ENCODE measurements at places on chromosomes 13 and 19.

DNA sequence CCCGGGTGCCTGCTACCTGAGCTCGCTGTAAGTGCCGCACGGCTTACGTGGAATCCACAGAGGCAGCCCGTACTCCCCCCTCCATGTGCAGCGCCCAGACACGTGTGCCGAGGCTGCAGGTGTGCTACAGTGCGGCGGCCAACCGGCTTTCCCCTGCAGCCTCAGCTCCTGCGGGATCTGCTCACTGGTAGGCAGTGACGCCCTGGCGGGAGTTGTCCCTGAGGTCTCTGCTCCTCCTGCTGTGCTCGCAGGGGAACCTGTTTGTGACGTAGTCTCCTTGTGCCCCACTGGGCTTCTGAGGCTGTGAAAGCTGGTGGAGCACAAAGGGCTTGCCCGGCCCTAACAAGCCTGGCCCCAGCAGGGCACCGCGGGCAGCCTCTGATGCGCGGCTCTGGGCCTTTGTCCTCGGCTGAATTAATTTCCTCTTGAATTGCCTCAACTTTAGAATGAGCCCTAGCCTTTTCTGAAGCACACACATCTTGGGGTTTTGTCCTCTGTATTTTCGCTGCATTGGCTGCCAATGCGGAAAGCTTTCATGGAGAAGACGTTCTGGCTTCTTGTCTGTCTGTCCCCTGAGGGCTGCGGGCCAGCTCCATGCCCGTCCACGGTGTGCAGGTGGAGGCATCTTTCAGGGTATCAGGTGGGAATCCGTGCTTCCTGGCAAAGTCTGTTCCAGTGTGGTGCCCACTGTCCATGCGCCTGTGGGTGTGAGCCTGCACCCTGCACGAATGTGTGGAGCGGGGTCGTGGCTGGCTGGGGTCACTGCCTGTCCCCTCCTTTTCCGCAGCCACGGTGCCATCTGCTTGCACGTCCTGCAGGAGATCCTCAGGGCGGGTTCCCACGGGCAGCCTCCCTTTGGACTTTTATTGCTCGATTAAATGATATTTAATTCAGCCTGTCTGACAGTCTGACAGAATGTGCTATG is 77.3 kb upstream of the MCF2L start:
- no peaks in the 10 kb centered on the region for H3K36me3 ChIP-seq
- no peak overlapping the region for H3K4me3 ChIP-seq
- DNase-seq: no peak
- H3K27me3 ChIP-seq: peaks cover 28% of the 10 kb centered on the region

DNA sequence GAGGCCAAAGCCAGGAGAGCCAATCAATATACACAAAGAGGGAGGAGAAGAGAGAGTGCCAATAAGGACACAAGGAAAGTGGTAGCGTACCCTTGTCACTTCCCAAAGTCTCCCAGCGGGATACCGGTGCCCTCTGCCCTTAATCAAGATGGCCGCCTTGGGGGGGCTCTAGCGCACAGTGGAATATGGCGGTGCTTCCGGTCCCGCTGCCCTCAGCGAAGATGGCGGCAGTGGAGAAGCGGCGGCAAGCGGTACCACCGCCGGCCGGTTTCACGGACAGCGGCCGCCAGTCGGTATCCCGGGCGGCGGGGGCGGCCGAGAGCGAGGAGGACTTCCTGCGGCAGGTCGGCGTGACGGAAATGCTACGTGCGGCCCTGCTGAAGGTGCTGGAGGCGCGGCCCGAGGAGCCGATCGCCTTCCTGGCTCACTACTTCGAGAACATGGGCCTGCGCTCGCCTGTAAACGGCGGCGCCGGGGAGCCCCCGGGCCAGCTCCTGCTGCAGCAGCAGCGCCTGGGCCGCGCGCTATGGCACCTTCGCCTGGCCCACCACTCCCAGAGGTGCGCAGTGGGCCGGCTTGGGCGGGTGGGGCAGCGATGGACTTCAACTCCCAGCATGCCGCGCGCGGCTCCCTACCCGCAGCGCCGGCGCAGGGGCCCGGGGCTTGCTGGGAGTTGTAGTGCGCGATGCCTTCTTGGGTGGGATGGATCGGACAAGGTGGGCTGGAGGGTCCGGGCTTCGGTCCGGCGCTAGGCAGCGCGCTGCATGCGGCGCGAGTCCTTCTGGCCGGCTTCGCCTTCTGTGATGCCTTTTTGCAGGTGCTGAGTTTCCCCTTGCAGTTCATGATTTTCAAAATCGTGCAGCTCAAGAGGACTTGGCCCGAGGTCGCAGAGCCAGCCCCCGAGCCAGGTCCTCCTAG is at the start of gene TPGS1:
TPGS1 (plus strand) TSS at position 212 of the 918 bp plus-strand sequence; CDS start at position 222, 10 bp downstream.
- peak; percentile 91 for DNase-seq
- H3K36me3 ChIP-seq: peaks cover 19% of the 10 kb centered on the region
- peak within 1 kb of the TSS; percentile 100 for H3K27ac ChIP-seq
- peak within 1 kb of the TSS; percentile 94 for H3K4me3 ChIP-seq
- no peaks in the 10 kb centered on the region for H3K27me3 ChIP-seq

DNA sequence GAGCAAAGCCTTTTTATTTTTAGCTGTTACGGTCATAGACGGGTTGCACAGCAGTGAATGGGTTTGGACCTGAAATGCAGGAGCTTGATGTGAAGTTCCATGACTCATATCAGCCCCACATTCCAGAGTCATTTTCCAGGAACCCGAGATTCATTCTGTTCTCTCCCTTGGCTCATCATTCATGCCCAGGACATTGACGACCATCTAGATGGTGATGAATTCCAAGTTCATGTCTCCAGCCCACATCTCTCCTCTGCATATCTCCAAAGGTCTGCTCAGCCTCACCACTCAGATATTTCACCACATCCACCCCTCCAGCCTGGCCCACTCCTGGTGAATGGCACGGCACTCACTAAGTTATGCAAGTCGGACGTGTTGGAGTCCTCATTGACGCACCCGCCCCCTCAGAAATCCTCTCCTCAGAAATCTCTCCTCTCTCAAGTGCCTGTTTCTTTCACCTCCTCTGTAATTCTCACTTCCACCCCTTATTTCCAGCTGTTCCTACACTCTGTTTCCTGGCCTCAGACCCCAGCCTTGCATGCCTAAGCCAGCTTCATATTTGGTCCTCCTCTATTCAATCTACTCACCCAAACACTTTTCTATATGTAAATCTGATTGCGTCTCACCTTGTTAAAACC is 83.1 kb downstream of the ALOX5AP start:
- peaks cover 7% of the 10 kb centered on the region for H3K4me1 ChIP-seq
- no peak for DNase-seq
- H3K27me3 ChIP-seq: peaks cover 19% of the 10 kb centered on the region
- no peak overlapping the region for H3K27ac ChIP-seq
- H3K4me3 ChIP-seq: no peak overlapping the region

- H3K36me3 ChIP-seq: peaks cover 2% of the 10 kb centered on the region
- no peak for DNase-seq
- peaks cover 8% of the 10 kb centered on the region for H3K27me3 ChIP-seq
- H3K27ac ChIP-seq: peak overlapping the region; percentile 84
These were observed 3.2 kb upstream of the SPACA6 start for GRCh38 chr19:51689751-51690453.

DNA sequence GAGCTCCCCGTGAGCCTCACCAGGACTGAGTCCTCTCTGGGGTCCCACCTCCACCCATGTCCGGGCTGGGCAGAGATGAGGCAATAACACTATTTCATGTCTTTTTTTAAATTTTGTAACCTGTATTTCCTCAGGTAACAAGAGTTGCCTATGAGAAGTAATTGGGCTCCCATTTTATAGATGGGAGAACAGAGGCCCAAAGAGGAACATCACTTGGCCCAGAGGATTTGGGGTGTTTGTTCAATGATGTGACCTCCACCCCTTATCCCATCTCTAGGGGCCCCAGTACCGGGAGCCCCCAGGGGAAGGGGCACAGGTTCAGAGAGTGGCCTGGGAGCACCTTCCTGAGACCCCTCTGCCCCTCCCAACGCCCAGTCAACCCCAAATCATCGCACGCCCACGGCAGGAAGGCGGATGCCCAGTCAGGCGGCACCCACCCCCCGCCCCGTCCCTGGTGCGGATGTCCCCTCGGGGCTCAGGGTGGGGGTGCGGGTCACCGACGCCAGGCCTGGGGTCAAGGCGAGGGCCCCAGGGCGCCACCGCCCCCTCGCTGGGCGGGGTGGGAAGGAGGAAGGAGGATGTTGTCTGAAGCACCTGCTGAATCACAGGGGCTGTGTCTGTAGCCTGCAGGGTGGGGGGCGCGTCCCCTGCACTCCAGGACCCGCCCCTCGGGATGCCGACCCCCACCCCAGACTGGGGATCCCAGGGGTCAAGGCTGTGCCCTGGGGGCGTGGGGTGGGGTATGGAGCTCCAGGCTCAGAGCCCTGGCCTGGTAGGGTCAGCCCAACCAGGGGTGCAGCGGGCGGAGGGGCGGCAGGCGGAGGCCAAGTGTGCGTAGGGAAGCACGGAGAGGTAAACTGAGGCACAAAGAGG is 9.0 kb upstream of the CIRBP start:
- H3K27ac ChIP-seq: peak overlapping the region; percentile 98
- H3K27me3 ChIP-seq: no peaks in the 10 kb centered on the region
- H3K4me3 ChIP-seq: peak overlapping the region; percentile 84
- H3K36me3 ChIP-seq: peaks cover 61% of the 10 kb centered on the region

GRCh38 chr19:31943191-31943661 is 402.2 kb upstream of the ZNF507 start:
- H3K4me3 ChIP-seq: no peak overlapping the region
- DNase-seq: no peak
- no peaks in the 10 kb centered on the region for H3K4me1 ChIP-seq
- H3K27ac ChIP-seq: no peak overlapping the region
- H3K27me3 ChIP-seq: no peaks in the 10 kb centered on the region

- H3K4me1 ChIP-seq: peaks cover 95% of the 10 kb centered on the region
- H3K36me3 ChIP-seq: peaks cover 82% of the 10 kb centered on the region
- peak overlapping the region; percentile 56 for H3K4me3 ChIP-seq
- peak; percentile 57 for DNase-seq
- H3K27me3 ChIP-seq: no peaks in the 10 kb centered on the region
- H3K27ac ChIP-seq: peak overlapping the region; percentile 96
These were observed 24.2 kb downstream of the RANBP3 start for GRCh38 chr19:5953680-5954213.

DNA sequence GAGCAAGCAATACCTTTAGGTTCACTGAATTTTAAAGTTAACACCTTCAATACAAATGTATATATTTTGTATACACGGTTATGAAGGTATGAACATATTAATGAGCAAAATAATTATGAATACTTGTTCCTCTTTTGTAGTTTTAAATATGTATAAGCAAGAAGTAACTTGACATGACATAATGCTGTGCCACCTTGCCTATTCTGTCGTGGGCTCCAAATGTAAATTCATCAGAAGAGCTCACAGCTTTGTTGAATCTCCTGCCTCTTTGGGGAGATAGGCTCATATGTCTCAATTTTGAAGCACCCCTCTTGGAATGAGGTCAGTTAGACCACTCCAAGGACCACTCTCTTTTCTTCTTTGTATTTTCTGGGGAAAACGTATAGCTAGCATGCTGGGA is 59.3 kb downstream of the LRCH1 start:
- H3K4me3 ChIP-seq: no peak overlapping the region
- no peak overlapping the region for H3K27ac ChIP-seq
- no peaks in the 10 kb centered on the region for H3K27me3 ChIP-seq
- DNase-seq: no peak

DNA sequence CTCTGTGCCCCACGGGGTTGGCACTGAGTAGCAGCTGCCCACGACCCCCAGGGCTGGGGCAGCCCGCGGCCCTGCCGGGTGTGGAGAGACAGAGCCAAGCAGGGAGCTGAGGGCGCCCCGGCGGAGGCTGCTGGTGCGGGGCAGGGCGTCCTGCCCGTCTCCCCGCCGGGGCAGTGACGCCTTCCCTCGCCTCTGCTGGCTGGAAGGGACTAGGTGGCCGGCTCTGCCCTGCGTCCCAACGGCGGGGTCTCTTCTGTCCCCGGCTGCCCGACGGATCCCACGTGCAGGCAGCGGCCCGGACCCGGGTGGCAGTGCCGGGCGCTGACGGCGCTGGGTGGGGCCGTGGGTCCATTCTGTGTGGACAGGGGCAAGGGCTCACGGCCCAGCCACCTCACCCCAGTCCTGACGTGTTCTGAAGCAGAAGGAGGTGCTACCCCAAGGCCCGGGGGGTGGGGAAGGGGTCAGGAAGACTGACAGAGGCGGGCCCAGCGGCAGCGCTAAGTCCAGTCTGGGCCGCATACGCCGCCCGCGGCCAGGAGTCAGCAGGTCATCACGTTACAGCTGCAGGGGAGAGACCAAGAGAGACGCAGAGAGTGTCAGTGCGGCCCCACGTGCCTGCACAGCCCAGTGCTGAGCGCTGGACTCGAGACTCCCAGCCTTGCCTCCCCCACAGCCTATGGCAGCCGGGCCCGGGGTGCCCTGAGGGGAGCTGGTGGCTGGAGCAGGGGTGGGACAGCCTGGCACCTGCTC is 15.1 kb upstream of the PLPP2 start:
- DNase-seq: no peak
- no peaks in the 10 kb centered on the region for H3K27me3 ChIP-seq
- no peak overlapping the region for H3K4me3 ChIP-seq
- H3K27ac ChIP-seq: no peak overlapping the region

GRCh38 chr13:44322928-44323327 is 50.7 kb upstream of the SERP2 start:
- H3K4me1 ChIP-seq: no peaks in the 10 kb centered on the region
- H3K27ac ChIP-seq: no peak overlapping the region

DNA sequence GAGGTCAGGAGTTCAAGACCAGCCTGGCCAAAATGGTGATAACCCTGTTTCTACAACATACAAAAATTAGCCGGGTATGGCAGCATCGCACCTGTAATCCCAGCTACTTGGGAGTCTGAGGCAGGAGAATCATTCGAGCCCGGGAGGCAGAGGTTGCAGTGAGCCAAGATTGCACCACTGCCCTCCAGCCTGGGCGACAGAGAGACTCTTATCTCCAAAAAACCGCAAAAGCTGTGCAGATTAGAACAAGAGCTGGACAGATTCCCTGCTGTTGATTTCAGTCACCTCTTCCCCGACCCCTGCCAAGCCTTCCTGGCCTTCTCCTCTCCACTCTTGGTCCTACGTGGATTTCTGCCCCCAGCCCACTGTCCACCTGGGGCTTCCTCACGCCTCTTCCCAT is 8.3 kb downstream of the CAMSAP3 start:
- H3K27ac ChIP-seq: no peak overlapping the region
- H3K4me3 ChIP-seq: no peak overlapping the region
- DNase-seq: no peak

DNA sequence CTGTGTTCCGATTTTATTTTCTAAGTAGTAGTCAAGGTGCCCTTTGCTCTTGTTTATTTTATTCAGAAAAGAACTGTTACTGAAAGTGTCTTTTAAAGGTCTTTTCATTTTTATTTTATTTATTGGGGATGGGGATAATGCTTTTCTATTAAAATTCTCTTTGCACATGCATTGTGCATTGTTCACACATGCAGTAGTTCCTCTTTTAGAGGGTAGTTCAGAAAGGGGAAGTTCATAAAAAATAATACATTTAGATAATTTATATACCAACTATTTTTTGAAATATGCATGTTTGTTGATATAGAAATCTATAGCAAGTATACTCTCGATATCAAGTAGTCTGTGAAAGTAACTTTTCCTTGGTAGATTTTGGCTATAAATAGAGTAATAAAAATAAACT is 3.5 kb downstream of the GPC5 start:
- no peak for DNase-seq
- H3K36me3 ChIP-seq: no peaks in the 10 kb centered on the region
- H3K27ac ChIP-seq: no peak overlapping the region
- peaks cover 46% of the 10 kb centered on the region for H3K27me3 ChIP-seq
- no peak overlapping the region for H3K4me3 ChIP-seq

GRCh38 chr13:111461445-111462149 is 141.2 kb downstream of the TEX29 start:
- DNase-seq: no peak
- H3K4me3 ChIP-seq: no peak overlapping the region
- H3K27me3 ChIP-seq: peaks cover 37% of the 10 kb centered on the region
- peaks cover 1% of the 10 kb centered on the region for H3K4me1 ChIP-seq
- no peak overlapping the region for H3K27ac ChIP-seq
- H3K36me3 ChIP-seq: no peaks in the 10 kb centered on the region

Data from activated T-cell treated with anti-CD3 and anti-CD28 coated beads, Interleukin-2, amount 50 U/mL, for 24 hours (primary cell).